Type B pancreatic cell (in vitro differentiated cells): ENCODE measurements at places on chromosomes 12 and 14.

- peaks cover 7% of the 10 kb centered on the region for H3K27me3 ChIP-seq
- no peak for DNase-seq
- no peak overlapping the region for H3K27ac ChIP-seq
- H3K4me3 ChIP-seq: peak overlapping the region; percentile 73
These were observed 46.2 kb downstream of the KDM2B start for GRCh38 chr12:121534495-121535148.

- peaks cover 5% of the 10 kb centered on the region for H3K36me3 ChIP-seq
- H3K27ac ChIP-seq: no peak overlapping the region
- DNase-seq: no peak
- H3K27me3 ChIP-seq: peaks cover 7% of the 10 kb centered on the region
- H3K4me1 ChIP-seq: peaks cover 8% of the 10 kb centered on the region
These were observed 29.6 kb downstream of the FLVCR2 start for GRCh38 chr14:75607842-75608640.

- DNase-seq: no peak
- H3K36me3 ChIP-seq: peaks cover 3% of the 10 kb centered on the region
- no peak overlapping the region for H3K4me3 ChIP-seq
- H3K27ac ChIP-seq: no peak overlapping the region
- H3K4me1 ChIP-seq: peaks cover 3% of the 10 kb centered on the region
These were observed 9.7 kb downstream of the MMAB start for GRCh38 chr12:109563291-109564284.

GRCh38 chr12:76898442-76898841, 19.6 kb upstream of the CSRP2 start:
- H3K27ac ChIP-seq: peak overlapping the region; percentile 15
- peaks cover 7% of the 10 kb centered on the region for H3K4me1 ChIP-seq
- H3K36me3 ChIP-seq: peaks cover 3% of the 10 kb centered on the region
- H3K4me3 ChIP-seq: no peak overlapping the region
- DNase-seq: no peak

DNA sequence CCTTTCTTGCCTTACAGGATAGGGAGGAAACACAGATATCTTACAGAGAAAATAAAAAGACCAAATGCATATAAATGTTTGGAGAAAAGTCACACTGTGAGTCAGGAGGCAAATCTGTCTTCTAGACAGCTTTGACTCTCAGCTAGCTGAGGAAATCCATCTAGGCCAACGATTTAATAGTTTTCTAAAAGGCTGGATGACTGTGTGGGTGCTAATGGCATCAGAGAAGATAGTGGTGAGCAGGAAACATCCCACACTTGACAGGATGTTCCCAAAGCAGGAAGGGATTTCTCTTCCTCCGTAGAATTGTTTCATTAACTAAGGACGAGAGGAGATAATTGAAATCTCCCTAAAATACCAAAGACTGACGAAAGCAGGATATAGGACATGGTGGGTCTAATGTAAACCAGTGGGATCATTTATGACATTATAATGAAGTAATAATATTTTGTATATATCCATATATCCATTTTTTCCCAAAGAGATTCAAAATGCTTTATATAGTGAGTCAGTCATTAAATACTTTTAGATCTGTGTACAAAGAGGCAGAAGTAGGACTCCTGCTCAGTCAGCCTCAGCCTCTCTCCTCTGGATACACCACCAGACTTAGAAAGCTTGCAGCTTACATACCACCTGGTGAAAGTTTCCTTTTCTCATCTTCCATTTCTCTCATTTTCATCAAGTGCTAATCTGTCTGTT, 44.3 kb upstream of the PSMA6 start:
- no peak overlapping the region for H3K4me3 ChIP-seq
- H3K36me3 ChIP-seq: peaks cover 5% of the 10 kb centered on the region
- no peaks in the 10 kb centered on the region for H3K27me3 ChIP-seq
- DNase-seq: no peak
